RPMI8226 (cell line): ENCODE measurements at places on chromosomes 16 and 17.

GRCh38 chr16:70304892-70305448, 6.0 kb downstream of the DDX19B start:
- no peak for DNase-seq

DNA sequence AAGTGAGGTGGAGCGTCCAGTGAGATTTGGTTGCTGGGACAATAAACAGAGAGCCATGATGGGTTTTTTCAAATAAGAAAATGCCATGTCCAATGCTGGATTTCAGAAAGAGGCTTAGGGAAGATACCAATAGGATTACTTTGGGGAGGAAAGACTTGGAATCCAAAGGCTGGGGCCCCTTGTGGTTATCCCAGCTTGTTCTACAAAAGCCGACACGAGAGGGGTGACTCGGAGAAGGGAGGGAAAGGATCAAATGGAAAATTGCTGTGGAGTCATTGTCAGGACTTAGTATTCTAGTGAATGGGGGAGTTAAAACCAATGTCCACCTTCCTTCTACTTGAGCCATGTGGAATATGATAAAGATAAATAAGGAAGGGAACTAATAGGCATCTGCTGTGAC, 305.5 kb downstream of the SOX9 start:
- no peak for DNase-seq

DNA sequence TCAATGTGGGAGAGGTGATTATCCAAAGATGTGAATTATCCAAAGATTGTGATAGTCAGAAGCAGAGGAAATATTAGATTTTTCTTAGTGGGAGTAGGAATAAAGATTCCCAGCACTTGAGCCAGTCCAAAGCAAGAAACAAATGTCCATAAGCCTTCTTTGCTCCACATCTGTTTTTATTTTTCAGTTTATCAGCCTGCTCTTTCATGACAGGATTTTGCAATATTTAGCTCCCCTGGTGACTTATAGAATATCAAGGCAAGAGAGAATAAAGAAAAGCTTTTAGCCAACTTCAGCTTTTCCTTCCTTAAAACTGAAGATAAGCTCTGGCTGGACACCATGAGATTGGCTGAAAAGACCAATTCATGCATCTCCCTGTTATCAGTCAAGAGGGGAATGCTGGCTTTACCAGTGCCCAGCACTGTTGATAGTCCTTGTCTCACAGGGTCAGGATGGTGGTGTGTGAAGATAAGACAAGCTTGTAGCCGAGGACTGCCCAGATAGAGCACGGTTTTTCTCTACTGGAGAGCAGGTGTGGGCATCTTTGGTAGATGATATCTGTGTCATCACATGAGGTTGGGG, 706.5 kb downstream of the KCNJ2 start:
- no peak for DNase-seq

DNA sequence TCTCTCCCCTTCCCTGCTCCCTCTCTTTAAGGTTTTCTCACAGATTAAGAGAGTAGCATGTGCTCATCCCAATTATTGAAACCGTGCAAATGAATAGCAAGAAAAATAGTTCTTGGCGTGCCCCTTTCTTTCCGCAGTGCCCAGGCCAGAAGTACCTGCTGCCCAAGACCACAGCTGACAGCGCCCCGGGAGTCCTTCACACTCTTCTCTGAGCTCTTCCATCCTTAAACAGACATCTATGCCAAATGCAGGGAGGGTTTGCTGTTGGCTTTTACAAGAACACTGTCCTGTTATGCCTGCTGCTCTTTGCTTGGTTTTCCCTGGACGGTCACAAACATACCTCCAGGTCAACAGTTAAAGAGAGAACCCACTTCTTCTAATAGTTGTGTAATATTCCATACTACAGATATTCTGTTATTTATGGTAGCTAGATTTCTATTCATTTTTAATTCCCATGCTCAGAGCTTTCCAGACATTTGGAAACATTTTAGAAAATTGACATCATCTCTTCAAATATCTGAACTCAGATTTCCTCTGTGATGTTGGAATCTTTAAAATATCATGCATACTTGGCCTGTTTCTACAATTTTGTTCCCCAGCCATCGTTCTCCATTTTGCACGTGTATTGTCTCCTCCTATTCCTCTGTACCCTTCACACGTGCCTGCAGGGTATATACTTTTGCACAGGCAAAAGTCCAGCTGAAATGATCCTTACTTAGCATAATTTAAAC, 416.7 kb downstream of the WWOX start:
- no peak for DNase-seq

DNA sequence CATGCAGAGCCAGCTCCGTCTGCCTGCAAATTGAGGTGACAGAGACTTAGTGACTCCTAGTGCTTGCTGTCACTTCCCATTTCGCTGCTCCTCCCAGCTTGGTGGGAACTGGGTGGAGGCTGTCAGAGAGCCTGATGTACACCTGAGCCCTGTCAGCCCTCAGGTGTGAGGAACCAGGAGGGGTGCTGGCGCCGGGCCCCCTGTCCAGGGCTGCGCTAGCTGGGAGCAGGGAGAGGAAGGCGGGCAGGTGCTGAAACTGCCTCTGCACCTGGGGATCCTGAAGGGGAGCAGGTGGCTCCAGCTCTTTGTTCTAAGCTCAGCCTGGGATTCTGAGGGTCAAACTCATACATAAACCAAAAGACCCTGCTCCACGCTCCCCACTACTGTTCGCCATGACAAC, 10.8 kb upstream of the WSCD1 start:
- DNase-seq, result no peak

- DNase-seq, result no peak
Observed at GRCh38 chr16:84117494-84117843, 727 bp upstream of the MBTPS1 start.

DNA sequence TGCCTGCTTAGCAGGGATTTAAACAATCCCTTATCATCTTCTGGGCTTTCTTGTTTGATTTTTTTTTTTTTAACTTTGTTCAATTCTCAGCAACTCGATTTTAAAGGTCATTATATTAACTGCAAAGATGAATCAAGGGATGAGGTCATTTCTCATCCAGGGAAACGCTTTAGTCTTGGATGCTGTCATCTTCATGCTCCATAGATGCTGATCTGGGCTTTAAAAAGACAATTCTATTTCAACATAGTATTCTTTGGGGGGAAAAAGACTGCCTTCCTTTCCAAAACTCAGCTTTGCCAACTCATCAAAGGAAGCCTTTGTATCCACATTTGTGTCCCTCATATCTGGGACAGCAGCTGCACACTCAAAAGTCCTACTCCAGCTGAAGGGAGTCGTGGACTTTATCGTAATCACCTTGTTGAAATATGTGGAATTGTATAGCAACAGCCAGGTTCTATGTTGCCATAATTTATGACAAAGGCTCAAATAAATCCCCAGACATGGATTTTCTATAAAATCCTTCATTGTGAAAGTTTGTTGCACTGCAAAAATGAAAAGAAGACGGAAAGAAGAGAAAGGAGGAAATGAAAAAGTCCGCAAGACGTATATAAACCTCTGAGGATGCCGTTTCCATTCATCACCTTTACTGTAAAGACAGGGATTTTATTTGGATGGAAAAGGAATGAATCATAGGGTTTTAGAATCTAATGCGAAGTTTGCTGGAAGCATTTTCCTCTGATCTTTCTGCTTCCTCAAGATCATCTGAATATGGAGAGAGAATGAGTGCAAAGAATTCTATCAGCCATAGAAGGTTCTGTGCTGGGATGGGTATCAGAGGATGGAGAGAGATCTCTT, 48.6 kb upstream of the XYLT1 start:
- no peak for DNase-seq

GRCh38 chr16:88888461-88889387, 22.3 kb upstream of the PABPN1L start:
- DNase-seq, result no peak

- DNase-seq, result no peak
Observed at GRCh38 chr17:58144801-58145200, 3.4 kb upstream of the OR4D1 start.
